Gastrocnemius medialis (tissue), 4 donors: ENCODE measurements at places on chromosomes 11 and 22.

DNA sequence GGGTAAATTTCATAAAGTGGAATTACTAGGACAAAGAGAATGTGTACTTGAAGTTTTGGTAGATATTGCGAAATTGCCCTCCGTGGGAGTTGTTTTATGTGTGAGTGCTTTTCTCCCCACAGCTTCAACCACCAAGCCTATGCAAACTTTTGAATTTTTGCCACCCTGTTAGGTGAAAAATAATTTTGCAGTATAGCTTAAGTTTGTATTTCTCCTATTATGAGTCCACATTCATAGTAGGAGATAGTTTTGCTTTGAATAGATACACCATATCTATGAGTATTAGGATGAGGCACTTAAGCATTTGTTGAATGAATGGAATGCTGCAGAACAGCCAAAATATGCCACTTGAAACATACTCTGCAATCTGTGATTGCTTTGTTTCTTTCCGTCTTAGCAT is 43.6 kb downstream of the UVRAG start:
- no peak overlapping the region for H3K27ac ChIP-seq
- H3K36me3 ChIP-seq: no peaks in the 10 kb centered on the region
- no peak overlapping the region for H3K4me3 ChIP-seq
- no peak for DNase-seq

DNA sequence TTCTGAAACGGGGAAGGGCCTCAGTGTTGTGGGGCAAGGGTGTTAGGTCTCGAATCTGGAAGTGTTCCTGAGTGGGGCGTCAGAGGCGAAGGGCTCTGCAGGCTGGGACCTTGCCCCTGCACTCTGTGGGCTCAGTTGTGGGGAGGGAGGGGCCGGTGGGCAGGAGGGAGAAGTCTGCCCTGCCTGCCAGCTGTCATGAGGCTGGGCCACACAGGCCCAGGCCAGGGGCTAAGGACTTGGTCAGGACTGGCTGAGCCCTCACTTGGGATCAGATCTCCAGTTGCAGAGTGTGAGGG is at the start of gene CRACR2B:
Gene CRACR2B (plus strand): TSS at position 23 of the 296 bp plus-strand sequence. CDS start 689 bp downstream, outside the sequence.
- H3K4me3 ChIP-seq: peak within 1 kb of the TSS; percentile 28
- peaks cover 39% of the 10 kb centered on the region for H3K4me1 ChIP-seq
- H3K36me3 ChIP-seq: no peaks in the 10 kb centered on the region
- H3K27me3 ChIP-seq: peaks cover 38% of the 10 kb centered on the region
- no peak for DNase-seq

GRCh38 chr11:77188633-77189491 is 60.8 kb downstream of the MYO7A start:
- H3K36me3 ChIP-seq: no peaks in the 10 kb centered on the region
- no peak overlapping the region for H3K27ac ChIP-seq
- H3K4me3 ChIP-seq: no peak overlapping the region

GRCh38 chr11:84626256-84626655 is 1000.9 kb downstream of the DLG2 start:
- no peak overlapping the region for H3K4me3 ChIP-seq
- H3K36me3 ChIP-seq: no peaks in the 10 kb centered on the region
- no peaks in the 10 kb centered on the region for H3K27me3 ChIP-seq
- DNase-seq: no peak
- H3K27ac ChIP-seq: no peak overlapping the region
- H3K4me1 ChIP-seq: no peaks in the 10 kb centered on the region

DNA sequence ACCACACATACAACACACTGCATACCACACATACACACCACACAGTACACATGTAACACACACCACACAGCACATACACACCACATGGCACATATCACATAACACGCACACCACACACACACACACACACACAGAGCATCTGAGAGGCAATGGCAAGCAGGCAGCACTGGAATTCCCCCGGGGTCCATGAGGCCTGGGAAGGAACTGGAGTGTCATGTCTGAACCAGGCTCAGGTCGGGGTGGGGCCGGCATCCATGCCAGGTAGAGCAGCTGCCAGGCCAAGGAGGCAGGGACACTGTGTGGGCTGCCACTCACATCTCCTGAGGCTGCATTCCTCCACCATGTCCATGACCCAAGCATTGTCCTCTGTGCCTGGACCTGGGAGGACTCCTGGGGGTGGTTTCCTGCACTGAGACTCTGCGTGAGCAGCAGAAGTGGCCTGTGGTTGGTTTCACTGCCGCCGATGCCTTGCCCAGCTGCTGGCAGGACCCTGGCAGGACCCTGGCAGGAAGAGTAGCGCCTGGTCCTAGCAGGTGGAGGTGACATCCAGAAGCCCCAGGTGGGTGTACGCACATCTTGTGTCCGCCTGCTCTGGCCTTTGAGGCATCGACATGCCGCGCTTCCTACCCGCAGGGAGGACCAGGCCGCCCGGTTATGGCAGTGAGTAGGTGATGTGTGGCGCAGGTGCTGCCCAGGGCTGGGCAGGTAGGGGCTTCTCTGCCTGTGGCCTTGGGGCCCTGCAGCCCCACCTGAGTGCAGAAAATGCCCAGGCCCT is 1280.4 kb downstream of the TBC1D22A start:
- H3K36me3 ChIP-seq: no peaks in the 10 kb centered on the region
- no peak overlapping the region for H3K4me3 ChIP-seq
- H3K27me3 ChIP-seq: no peaks in the 10 kb centered on the region

GRCh38 chr11:47991266-47991830 is 11.0 kb downstream of the PTPRJ start:
- H3K36me3 ChIP-seq: no peaks in the 10 kb centered on the region
- peak overlapping the region; percentile 22 for H3K4me3 ChIP-seq
- peak; percentile 65 for DNase-seq

- H3K4me1 ChIP-seq: peaks cover 21% of the 10 kb centered on the region
- H3K27ac ChIP-seq: no peak overlapping the region
- H3K36me3 ChIP-seq: no peaks in the 10 kb centered on the region
- no peak for DNase-seq
- H3K27me3 ChIP-seq: no peaks in the 10 kb centered on the region
- H3K4me3 ChIP-seq: no peak overlapping the region
Measured at GRCh38 chr11:33687733-33688479, 12.7 kb downstream of the C11orf91 start.

- DNase-seq: no peak
- H3K27ac ChIP-seq: no peak overlapping the region
- H3K27me3 ChIP-seq: no peaks in the 10 kb centered on the region
- H3K4me3 ChIP-seq: no peak overlapping the region
- H3K4me1 ChIP-seq: no peaks in the 10 kb centered on the region
Measured at GRCh38 chr11:31000381-31000780, 369.2 kb downstream of the DCDC1 start.

- H3K36me3 ChIP-seq: no peaks in the 10 kb centered on the region
- H3K27me3 ChIP-seq: no peaks in the 10 kb centered on the region
- H3K4me3 ChIP-seq: no peak overlapping the region
- DNase-seq: no peak
- H3K4me1 ChIP-seq: no peaks in the 10 kb centered on the region
Measured at GRCh38 chr11:122807731-122808477, 30.4 kb upstream of the CRTAM start.

GRCh38 chr22:36461665-36462649 is 19.5 kb downstream of the TXN2 start:
- peaks cover 58% of the 10 kb centered on the region for H3K4me1 ChIP-seq
- no peak overlapping the region for H3K4me3 ChIP-seq
- DNase-seq: peak; percentile 89
- no peaks in the 10 kb centered on the region for H3K36me3 ChIP-seq
- no peaks in the 10 kb centered on the region for H3K27me3 ChIP-seq
- peak overlapping the region; percentile 92 for H3K27ac ChIP-seq

DNA sequence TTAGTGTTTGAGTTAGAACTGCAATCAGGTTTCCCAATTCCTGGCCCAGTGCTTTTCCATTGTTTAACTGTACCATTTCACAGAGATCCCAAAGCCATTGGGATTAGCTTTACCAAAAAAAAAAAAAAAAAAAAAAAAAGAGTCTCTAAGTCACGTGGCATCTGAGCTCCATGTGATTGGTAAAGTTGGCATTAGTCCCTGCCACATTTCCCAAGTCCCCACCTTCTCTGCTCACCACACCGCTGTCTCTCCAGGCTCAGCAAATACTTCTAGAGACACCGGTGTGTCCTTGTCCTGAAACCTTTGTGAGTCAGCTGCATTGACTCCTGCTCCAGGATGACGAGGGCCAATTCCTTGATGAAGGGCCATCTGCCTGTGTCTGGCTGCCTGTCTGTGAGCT is 305.3 kb downstream of the KIRREL3 start:
- no peak for DNase-seq
- H3K4me3 ChIP-seq: no peak overlapping the region
- no peaks in the 10 kb centered on the region for H3K36me3 ChIP-seq
- no peak overlapping the region for H3K27ac ChIP-seq
- H3K4me1 ChIP-seq: no peaks in the 10 kb centered on the region
- H3K27me3 ChIP-seq: no peaks in the 10 kb centered on the region

DNA sequence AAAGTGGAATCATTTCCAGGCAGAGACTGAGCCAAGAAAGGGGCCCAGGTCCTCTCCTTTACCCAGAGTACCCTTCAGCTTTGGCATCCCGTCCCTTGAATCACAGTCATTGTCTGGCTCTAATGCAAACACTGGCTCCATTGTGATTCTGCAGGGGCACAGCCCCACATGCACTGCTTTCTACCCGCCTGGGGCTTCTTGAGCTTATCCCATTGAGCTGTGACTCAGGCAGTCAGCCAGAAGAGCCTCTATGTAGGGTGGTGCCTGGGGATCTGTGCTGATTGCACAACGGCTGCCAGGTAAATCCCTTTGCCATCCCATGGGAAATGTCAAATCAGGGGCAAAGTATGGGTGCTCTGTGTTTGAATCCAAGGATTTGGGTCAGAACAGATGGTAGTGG is 88.9 kb downstream of the RASSF10 start:
- H3K27ac ChIP-seq: no peak overlapping the region
- no peaks in the 10 kb centered on the region for H3K27me3 ChIP-seq
- no peak overlapping the region for H3K4me3 ChIP-seq
- H3K4me1 ChIP-seq: no peaks in the 10 kb centered on the region
- no peaks in the 10 kb centered on the region for H3K36me3 ChIP-seq
- no peak for DNase-seq

DNA sequence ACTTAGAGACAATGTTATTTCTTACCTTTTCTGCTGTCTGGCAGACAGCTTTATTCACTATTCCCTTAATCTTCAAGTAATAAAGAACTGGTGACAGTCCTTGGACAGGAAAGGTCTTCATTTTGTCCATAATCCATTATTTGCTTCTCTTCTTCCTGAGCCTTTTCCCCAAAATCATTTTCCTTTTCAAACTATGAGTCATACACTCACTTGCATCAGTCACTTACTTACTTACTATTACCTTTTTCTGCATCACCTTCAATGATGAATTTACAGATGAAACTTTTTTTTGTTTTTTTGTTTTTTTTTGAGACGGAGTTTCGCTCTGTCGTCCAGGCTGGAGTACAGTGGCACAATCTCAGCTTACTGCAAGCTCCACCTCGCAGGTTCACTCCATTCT is 9.5 kb downstream of the METTL15 start:
- H3K4me3 ChIP-seq: no peak overlapping the region
- H3K27me3 ChIP-seq: no peaks in the 10 kb centered on the region
- H3K4me1 ChIP-seq: no peaks in the 10 kb centered on the region
- DNase-seq: no peak

DNA sequence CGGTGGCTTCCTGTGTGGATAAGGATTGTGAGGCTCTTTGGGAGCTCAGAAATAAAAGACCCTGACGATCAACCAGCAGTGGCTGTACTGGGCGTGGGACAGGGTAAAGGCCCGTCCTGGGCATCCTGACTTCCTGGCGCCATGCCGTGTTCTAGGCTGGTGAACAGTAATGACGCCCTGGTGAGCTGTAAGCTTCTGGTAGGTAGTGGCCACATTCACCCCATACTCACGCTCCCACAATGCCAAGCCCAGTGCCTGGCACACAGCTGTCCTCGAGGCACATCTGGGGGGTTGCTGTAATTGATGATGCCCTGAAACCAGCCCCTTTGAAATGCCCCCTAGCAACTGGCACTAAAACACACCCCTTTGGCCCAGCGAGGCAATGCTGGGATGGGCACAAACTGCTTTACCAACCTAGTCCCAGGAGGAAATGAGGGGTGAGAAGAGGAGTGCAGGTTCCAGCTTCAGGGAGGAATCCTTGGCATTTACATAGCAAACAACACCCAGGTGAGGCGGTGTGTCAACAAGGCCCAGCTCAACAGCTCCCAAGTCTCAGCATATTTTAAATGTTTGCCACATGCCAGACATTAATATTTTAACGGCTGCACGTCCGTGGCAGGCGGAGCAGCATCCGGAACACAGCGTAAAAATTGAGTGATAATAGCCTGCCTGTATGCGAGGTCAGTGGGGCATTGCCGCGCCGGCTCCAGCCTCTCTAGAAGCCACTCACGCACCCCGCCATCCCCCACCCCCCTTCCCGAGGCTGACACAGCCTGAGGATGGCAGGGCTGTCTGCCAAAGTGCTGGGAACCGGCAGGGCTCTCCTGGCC is 79.3 kb downstream of the DSCAML1 start:
- no peaks in the 10 kb centered on the region for H3K27me3 ChIP-seq
- no peaks in the 10 kb centered on the region for H3K4me1 ChIP-seq
- H3K27ac ChIP-seq: no peak overlapping the region
- no peak overlapping the region for H3K4me3 ChIP-seq
- H3K36me3 ChIP-seq: no peaks in the 10 kb centered on the region

- peak overlapping the region; percentile 52 for H3K4me3 ChIP-seq
- peaks cover 21% of the 10 kb centered on the region for H3K4me1 ChIP-seq
- H3K27ac ChIP-seq: no peak overlapping the region
- H3K36me3 ChIP-seq: no peaks in the 10 kb centered on the region
- DNase-seq: no peak
Measured at GRCh38 chr11:112961751-112962578, 745 bp downstream of the NCAM1 start.

- no peaks in the 10 kb centered on the region for H3K36me3 ChIP-seq
- no peak overlapping the region for H3K27ac ChIP-seq
- DNase-seq: no peak
- H3K4me1 ChIP-seq: peaks cover 2% of the 10 kb centered on the region
Measured at GRCh38 chr11:117017456-117017855, 80.8 kb downstream of the SIK3 start.

- H3K4me3 ChIP-seq: no peak overlapping the region
- no peaks in the 10 kb centered on the region for H3K4me1 ChIP-seq
- H3K36me3 ChIP-seq: no peaks in the 10 kb centered on the region
- no peaks in the 10 kb centered on the region for H3K27me3 ChIP-seq
- no peak for DNase-seq
Measured at GRCh38 chr11:120908461-120909181, 115.3 kb upstream of the TBCEL start.

DNA sequence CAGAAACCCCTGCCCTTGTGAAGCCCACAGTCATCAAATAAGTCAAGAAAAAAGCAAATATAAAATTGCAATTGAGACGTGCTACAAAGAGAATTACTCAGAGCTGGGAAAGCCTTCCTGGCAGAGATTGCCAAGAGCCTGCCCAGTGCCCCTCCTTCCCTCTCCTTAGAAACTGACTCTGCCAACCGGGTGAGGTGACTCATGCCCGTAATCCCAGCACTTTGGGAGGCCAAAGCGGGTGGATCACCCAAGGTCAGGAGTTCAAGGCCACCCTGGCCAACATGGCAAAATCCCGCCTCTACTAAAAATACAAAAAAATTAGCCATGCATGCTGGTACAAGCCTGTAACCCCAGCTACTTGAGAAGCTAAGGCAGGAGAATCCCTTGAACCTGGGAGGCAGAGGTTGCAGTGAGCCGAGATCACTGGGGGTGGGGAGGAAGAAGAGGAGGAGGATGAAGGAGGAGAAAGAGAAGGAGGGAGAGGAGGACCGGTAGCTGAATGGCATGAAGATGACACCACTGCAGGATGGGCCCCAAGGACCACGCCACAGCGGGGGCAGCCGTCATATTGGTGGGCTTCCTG is 76.1 kb upstream of the RTL6 start:
- no peaks in the 10 kb centered on the region for H3K4me1 ChIP-seq
- no peaks in the 10 kb centered on the region for H3K36me3 ChIP-seq
- H3K27me3 ChIP-seq: peaks cover 7% of the 10 kb centered on the region
- DNase-seq: no peak
- H3K4me3 ChIP-seq: no peak overlapping the region

- no peak for DNase-seq
- no peaks in the 10 kb centered on the region for H3K36me3 ChIP-seq
- no peaks in the 10 kb centered on the region for H3K27me3 ChIP-seq
- no peak overlapping the region for H3K27ac ChIP-seq
- no peak overlapping the region for H3K4me3 ChIP-seq
Measured at GRCh38 chr11:44529895-44530412, 35.5 kb upstream of the CD82 start.
